ENCODE measurements at places on chromosomes 4 and X.

- DNase-seq: peak; percentile 18
Observed at GRCh38 chrX:38799995-38800580, 1.2 kb upstream of the MID1IP1 start.

- peak; percentile 95 for DNase-seq
Observed at GRCh38 chr4:144399927-144400326, 246.0 kb upstream of the HHIP start.

- DNase-seq: no peak
Observed at GRCh38 chr4:174275101-174275500, 8.4 kb downstream of the FBXO8 start.

- no peak for DNase-seq
Observed at GRCh38 chrX:115579786-115580294, 18.9 kb downstream of the PLS3 start.

GRCh38 chr4:150078041-150078578 is at the start of gene DCLK2:
DCLK2 (plus strand) TSS chr4:150078445; CDS start chr4:150079028, 583 bp downstream.
- peak; percentile 91 for DNase-seq

DNA sequence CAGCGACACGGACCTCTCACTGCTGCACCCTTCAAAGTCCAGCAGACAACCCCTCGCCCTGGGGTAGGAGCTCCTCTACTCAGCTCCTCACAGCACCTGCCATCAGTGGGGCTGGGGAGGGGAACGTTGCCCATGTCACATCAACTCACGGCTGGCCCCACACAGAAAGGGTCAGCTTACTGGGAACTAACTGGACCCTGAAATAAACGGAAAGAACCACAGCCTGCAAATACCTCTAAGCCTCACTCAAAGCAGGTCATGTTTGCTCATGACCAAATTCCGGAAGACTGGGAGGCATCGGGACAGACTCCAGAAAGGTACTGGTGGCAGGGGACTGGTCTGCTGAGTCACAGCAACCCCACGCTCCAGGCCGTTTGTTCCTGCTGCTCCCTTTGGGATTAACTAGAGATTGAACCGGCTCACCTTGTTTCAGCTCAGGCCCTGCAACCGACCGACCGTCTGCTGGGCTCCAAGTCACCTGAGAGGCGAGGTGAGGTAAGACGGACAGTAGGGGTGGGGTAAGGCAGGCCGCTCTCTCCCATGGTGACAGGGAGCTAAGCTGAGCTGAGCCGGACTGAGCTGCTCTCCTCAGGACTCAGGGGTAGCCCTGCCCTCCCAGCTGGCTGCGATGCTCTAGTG is 5.6 kb downstream of the G6PD start:
- DNase-seq: no peak
